ENCODE measurements at places on chromosomes 16 and 17. TPM values are rescaled to one million over a fixed set of nuclear protein-coding genes. Genes with fewer than 3 reads are reported as not detected.

The KRTAP29-1 gene
- total RNA-seq, result not detected

The GGT6 gene
- total RNA-seq, result not detected

The CASKIN2 gene
- 8.3 TPM for total RNA-seq

The GPR142 gene
- not detected for total RNA-seq

- DNase-seq, result peak; percentile 21
These were observed at the start of gene P2RX5 for GRCh38 chr17:3695723-3696411. TSS of gene P2RX5 (minus strand) at chr17:3696155. CDS start at chr17:3696005, 150 bp downstream.

GRCh38 chr17:21296097-21297025 is 11.8 kb downstream of the MAP2K3 start:
- no peak for DNase-seq

- no peak for DNase-seq
These were observed 257.6 kb upstream of the HSBP1 start for GRCh38 chr16:83550183-83550569.

GRCh38 chr16:177394-177822 is 928 bp downstream of the HBA1 start:
- DNase-seq, result peak; percentile 58

- no peak for DNase-seq
These were observed 8.0 kb downstream of the TEN1 start for GRCh38 chr17:75987041-75987440.

DNA sequence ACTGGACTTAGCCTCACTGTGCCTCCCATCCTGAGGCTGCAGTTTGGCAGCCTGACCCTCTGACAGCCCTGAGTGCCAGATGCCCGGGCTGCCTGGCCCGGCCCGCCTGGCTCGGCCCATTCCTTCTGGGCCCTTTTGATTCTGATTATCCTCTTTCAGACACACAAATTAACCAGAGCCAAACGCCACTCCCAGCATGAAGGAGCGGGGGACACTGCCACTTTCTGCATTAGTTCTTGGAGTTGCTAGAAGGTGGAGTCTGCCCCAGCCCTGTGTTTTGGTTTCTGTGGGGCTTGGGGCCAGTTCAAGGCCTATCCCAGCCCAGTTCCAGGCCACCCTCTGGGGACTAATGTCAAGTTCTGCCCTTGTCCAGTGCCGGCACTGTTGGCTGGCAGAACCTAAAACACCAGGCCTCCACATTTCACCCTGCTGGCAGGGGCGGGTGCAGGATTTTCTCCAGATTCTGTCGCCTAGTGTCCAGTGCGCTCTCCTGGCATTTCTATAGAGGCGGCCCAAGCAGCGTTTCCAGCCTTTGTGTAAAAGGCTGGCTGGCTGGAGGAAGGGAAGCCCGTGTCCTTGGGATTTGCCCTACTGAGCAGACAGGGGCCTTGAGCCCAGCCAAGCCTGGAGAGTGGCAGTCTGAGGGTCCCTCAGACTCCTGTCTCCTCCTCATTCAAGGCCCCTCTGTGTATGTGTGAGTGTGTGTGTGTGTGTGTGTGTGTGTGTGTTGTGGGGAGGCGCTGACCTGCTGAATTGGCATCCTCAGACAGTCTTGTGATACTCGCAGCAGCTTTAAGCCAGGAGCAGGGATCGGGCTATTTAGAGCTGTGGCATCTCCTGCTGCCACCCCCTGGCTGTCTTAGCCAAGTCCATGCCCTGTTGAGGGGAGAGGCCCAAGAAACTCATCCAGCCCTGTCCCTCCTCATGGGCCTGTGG is 21.4 kb downstream of the PLCD3 start:
- peak; percentile 65 for DNase-seq

GRCh38 chr16:55082591-55082976 is 151.9 kb downstream of the IRX5 start:
- DNase-seq, result no peak

DNA sequence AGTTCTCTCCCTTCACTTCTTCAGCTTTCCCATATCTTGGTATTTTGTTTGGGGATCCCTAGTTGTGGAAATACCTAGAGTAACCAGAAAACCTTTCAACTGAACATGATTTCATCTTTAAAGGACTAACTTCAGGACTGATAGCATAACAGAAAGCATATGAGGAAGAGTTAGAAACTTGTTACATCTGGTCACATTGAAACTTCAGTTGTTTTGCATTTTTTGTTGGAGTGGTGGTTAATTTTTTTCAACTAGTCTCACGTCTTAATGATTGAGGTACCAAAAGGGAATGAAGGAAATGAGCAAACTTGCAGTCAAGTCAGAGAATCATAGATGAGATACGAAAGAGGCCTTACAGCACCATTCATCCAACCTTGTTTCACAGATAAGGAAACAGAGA is 49.6 kb downstream of the TANGO6 start:
- no peak for DNase-seq

GRCh38 chr16:70597135-70597835 is 49.1 kb upstream of the IL34 start:
- DNase-seq, result no peak

DNA sequence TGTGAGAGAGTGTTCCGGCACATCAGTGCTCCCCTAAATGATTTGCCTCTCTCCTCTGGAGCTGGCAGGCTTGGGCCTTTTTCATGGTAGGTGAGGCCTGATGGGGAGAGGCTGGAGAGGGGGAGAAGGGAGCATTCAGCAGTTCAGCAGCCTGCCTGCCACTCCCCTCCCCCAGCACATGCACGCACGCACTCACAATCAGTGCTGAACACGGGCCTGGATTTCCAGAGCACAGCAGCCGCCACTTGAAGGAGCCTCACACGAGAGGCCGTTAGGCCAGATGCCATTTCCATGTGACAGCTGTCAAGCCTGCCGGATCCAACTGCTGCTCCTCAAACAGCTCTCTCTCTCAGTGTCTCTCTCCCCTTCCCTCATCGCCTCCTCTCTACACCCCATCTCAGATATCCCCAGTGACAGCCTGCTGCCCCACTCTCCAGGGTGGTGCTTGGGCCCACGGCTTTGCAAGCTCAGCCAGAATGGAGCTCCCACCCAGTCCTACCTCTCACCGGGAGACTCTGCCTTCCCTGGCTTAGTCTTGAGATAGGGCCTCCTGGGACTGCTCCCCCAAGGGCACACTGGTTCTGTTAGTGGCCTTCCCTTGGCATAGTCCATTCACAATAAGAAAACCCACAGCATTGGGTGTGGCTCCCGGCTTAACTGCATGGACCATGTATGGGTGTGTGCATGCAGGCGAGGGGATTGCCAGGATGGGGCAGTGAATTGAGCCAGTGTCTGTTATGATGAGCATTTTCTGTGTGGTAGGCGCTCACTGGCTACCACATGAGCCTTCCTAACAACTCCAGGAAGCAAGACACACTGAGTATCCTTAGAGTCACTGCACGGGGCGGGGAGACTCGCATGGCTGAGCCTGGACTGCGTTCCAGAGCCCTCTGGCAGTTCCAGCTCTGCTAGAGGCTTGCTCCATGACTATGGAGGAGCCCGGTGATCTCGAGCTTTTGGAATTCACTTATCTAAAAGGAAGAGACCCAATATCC is 226.2 kb downstream of the CCDC182 start:
- DNase-seq, result peak; percentile 72

Data from fibroblast of lung (primary cell).